ENCODE measurements at places on chromosomes 12 and 14.

- DNase-seq: no peak
These were observed 104.5 kb upstream of the FRMD6 start for GRCh38 chr14:51547260-51547659.

GRCh38 chr12:17459214-17459613 lies 630.8 kb downstream of the RERGL start:
- no peak for DNase-seq

DNA sequence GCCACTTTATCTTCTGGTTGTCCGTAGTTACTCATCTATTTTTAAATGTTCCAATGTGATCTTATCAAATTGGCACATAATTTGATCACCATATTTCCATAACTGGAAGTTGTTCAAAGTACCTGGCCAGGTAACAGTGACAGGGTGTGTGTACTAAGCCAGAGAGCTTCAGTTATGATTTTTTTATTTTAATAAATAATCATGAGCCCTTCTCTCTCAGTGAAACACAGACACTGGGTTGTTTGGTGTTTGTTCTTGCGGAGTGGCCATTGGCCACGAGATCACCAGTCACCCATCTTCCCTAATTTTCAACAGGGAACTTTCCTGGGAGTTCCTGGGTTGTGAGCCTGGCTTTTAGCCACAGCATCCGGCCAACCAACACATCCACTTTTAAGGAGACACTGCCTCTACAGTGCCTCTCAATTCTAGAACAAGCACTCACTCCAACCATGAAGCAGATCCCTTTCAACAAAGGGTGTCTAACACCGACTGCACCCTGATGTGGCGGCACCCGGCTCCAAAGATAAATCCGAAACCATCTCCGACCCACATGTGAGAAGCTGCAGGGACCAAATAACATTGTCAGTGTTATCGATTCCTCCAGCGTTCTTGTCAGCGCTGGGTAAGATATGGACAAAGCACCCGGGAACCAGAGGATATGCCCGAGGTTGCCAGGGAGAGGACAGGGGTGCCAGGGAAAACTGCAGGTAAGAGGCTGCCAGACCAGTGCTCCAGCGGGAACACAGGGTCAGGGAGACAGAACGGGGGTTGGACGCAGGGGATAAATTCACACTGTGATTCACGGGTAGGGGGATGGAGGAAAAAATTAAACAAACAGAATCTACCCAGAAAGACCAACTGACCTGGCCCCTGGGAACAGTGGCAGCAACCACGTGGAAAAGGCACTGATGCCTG lies 49.9 kb downstream of the FOXN3 start:
- no peak for DNase-seq

- DNase-seq: no peak
These were observed 26.8 kb upstream of the NEDD1 start for GRCh38 chr12:96880220-96880619.

GRCh38 chr14:83548061-83548839 lies 1981.7 kb upstream of the FLRT2 start:
- no peak for DNase-seq

GRCh38 chr14:105910426-105910825 lies 384.0 kb downstream of the TMEM121 start:
- DNase-seq: no peak

GRCh38 chr12:6084969-6085450 lies 39.5 kb downstream of the VWF start:
- no peak for DNase-seq

- DNase-seq: no peak
These were observed 122.9 kb upstream of the PCED1B start for GRCh38 chr12:46956451-46957035.

DNA sequence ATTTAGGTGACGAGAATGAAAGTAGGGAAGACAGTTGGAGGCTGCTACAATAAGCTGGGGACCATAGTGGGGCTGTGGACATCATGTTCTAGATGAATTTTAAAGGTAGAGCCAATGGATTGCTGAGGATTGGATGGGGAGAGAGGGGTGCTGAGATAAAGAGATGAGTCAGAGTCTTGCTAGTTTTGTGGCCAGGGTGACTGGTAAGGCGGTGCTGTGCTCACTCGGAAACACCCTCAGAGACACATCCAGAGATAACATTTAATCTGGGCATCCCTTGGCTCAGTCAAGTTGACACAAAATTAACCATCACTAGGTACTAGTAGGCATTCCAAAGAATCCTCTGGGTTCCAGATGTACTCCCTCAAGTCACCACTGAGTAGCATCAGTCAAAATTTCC lies 170.7 kb downstream of the ADCK1 start:
- DNase-seq: no peak

GRCh38 chr14:97395068-97395467 lies 597.9 kb downstream of the VRK1 start:
- no peak for DNase-seq

DNA sequence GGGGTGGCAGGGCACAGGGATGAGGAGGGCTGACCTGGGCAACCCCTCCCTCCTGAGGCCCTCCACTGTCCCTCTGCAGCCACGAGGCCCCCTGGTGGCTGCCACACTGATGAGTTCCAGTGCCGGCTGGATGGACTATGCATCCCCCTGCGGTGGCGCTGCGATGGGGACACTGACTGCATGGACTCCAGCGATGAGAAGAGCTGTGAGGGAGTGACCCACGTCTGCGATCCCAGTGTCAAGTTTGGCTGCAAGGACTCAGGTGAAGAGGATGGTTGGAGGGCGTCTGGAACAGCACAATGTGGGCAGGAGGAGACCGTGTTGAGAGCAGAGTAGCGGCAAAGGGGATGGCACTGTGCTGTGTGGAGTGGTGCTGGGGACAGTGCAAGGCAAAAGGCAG lies 25.7 kb upstream of the LRP1-AS start:
- no peak for DNase-seq

- DNase-seq: no peak
These were observed 165.8 kb downstream of the MON2 start for GRCh38 chr12:62632411-62632918.

- DNase-seq: no peak
These were observed 123.4 kb upstream of the CPSF6 start for GRCh38 chr12:69115951-69116350.

- DNase-seq: no peak
These were observed 487.8 kb upstream of the MGAT4C start for GRCh38 chr12:86743875-86744536.

DNA sequence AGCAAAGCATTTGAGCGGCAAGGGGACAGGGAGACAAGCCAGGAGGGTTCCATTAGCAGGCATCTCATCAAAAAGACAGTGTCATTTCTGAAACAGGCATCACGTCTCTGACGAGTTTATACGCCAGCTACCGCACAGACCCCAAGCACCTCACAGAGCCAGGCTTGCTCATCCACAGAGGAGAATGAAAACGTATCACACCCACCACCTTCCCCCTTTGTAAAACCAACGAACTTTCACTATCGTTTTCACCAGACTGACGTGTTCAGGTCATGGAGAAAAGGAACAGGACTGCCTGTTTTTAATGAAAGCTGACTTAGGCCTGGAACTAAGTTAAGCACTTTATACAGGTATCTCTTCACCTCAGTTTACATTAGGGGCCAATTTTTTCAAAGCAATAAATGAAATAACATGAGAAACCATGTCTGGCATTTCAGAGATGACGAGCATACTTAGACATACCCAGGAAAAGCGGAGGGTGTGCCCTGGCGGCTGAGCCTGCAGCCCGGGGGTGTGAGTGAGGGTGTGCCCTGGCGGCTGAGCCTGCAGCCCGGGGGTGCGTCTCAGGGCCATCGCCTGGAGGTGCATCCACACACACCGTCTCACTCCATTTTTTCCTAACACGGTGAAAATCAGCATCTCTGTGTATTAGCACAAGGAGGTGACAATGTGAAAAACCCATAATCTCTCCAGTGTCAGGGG lies 41.9 kb downstream of the STX2 start:
- DNase-seq: no peak

DNA sequence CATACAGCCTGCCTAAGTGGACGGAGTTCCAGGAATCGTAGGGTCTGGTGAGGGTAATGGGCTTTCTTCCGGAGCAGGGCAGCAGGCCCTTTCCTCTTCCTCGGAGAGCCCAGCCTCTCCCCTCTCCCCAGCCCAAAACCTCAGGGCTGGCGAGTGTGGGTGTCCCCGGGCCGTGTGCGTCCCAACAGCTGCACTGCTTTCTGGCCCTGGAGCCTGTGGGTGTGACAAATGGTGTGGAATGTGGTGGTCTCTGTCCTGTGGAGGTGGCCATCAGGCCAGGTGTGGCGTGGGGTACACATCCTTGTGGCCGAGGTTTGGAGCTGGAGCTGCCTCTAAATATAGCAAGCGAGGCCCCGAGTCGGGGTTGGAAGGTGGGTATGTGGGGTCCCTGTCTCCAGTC lies 8.5 kb downstream of the ORAI1 start:
- DNase-seq: no peak

Measured in D721Med (cell line).